Left renal cortex interstitium (tissue), 4 donors: ENCODE measurements at places on chromosomes 16 and 17.

DNA sequence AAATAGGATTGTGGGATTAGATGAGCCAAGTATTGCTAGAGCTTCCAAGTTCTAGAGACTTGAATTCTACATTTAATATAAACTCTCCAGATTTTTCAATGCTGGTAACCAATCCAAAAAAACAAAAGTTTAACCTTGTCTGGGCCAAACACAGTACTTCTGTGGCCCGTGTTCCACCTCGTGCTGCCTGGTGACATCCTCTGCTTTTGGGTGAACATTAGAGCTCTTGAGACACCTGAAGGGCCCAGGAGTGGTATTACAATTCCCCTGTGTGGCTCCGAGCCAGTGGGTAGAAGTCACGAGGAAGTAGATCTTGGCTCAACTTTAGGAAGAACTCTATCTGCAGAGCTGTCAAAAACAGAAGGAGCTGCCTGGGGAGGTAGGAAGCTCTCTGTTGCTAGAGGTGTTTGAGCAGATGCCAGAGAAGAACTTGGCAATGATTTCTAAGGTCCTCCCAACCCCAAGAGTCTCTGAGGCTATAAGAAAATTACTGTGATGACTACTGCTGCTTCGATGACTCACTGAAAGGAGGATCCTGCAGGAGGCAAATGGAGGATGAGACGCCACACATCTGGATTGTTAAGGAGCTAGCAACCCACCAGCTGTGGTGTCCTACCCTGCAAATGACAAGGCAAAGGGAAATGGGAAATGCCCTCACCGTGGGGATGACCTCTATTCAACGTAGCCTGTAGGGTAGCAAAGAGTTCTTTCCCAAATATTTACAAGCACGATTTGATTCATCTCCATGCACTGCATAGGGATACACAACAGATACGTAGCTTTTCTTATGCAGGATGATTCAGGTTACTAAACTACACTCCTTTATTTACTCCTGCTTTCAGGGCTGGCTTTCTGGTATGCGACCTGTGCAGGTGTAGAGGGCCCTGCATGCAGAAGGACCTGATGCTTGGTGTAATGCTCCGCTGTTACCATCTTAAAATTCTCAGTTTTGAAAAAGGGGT is 45.8 kb upstream of the GAS7 start:
- DNase-seq: no peak

DNA sequence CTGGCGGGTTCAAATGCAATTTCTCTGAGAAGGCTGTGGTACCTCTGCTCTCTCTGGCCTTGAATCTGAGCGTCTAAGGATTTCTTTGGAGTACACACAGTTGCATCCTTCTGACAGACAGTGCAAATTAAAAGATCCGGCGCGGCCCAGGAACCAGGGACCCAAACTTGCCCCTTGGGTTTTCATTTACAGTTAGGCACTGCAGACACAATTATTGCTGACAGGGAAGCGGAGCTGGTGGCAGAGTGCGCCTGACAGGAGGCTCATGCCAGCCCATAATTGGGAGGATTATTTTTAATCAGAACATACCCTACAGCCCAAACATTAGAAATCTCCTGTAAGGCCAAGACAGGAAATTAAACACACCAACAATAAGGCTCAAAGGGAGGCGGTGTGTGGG is 1023.4 kb upstream of the RBFOX1 start:
- DNase-seq: no peak

DNA sequence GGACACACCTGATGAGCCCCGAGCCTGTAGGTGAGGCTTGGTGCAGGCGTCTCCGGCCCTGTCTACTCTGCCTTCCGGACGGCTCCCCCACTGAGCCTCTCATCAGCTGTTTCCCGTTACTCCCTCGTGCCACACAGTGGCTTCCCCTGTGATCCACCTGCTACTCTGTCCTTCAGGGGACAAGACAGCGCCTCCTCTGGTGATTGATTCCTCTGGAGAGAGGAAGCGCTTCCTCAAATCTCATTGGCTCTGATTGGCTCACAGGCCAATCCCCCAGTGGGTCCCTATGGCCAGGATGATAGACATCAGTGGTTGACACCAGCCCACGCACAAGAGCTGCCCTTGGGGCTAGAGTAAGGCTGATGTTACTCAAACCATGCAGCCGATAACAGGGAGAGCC is 24.0 kb downstream of the RNF213 start:
- DNase-seq: no peak

DNA sequence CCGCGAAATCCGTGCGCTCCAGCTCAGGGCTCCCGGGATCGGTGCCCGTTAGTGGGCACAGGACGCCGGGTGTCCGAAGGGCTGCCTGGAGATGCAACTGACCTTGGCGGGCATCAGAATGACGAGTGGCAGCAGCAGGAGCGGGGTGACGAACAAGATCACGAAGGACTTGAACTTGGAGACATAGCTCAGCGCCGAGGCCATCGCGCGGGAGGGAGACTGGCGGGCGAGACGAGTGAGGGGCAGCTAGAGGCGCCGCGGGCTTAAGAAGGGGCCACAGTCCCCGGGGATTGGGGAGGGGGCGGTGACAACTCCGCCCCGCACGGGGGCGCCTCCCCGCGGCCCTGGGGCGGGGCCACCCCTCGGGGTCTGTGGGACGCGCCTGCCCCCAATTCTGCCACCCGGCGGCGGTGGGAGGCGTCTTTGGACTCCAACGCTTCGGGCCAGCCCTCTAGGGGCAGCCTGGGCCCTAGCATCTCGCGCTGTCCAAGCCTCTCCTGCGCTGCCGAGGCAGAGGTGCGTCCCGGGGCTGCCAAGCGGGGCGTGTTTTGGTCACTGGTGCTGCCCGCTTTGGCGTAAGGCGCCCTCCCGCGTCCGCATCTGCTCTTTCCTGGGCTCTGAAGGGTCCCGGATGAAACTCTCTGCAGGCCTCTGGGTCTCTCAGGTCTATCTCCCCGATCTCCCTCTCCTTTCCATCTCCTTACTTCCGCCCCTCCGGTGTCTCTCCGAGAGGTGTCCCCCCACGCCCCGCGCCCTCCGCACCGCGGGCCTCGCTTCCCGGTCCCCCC is at the start of gene SLC13A5:
TSS of gene SLC13A5 (minus strand) at position 240 of the 788 bp plus-strand sequence. CDS start at position 204, 36 bp downstream.
- no peak for DNase-seq

DNA sequence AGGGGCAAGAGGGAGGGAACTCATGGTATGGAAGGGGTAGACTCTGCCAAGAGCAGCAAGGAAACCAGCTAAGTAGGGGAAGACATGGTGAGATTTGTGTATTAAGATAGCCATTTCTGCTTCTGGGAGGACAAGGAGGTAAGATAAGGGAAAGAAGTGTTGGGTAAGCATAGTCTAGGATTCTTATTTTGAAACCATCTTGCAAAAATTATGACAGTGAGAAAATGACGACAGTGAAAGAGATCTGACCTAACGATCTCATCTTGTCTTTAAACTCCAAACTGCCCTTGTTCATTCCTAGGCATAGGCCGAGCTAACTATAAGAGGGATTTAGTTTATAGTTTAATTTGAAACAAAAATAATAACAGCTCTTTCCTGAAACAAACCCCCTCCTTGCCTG is 5.6 kb upstream of the RBL2 start:
- DNase-seq: no peak

DNA sequence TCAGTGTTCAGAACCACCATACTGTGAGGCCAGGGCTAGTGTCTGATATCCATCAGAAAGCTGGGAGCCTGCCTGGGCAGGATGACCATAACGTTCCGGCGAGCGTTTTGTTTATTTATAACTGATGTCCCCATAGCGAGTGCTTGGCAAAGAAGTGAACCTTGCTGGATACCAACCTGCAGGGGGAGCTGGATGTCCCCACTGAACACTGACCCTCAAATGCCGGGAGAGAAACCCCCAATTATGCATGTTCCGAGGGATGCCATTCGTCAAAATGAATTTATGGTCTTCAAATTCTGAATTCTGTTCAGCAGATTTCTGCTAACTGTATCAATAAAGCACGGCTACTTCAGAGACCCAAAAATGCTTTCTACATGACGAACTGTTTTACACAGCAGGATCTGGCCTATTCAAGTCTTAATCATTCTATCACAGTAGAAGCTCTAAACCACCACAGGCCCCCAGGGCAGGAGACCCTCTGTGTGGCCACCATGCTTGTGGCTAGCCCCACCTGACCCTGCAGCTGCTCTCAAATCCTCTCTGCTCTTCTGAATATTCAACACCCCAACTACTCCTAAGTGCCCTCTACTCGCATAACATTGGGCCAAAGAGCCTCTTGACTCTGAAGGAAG is 15.2 kb downstream of the MED24 start:
- DNase-seq: no peak
